ENCODE measurements at places on chromosomes 7 and 10. TPM values are rescaled to one million over a fixed set of nuclear protein-coding genes. Genes with fewer than 3 reads are reported as not detected.
A peak's percentile ranks its signal among the peaks of the same experiment; 100 is the strongest.

The GBX1 gene
- not detected for total RNA-seq

The PPP1R17 gene
- not detected for total RNA-seq

The ATRNL1 gene
- total RNA-seq, result 20.2 TPM

GRCh38 chr7:117349570-117349969 is 26.7 kb upstream of the WNT2 start:
- H3K36me3 ChIP-seq, result peaks cover 8% of the 10 kb centered on the region
- DNase-seq, result no peak
- H3K27me3 ChIP-seq, result peaks cover 16% of the 10 kb centered on the region
- peaks cover 4% of the 10 kb centered on the region for H3K4me1 ChIP-seq

GRCh38 chr7:135270577-135271254 is 37.1 kb downstream of the STRA8 start:
- peaks cover 14% of the 10 kb centered on the region for H3K27me3 ChIP-seq
- H3K36me3 ChIP-seq, result no peaks in the 10 kb centered on the region
- no peak overlapping the region for H3K27ac ChIP-seq
- H3K4me1 ChIP-seq, result peaks cover 2% of the 10 kb centered on the region
- no peak for DNase-seq
- H3K4me3 ChIP-seq, result no peak overlapping the region

GRCh38 chr10:114483575-114483974 is 79.3 kb upstream of the AFAP1L2 start:
- no peak overlapping the region for H3K27ac ChIP-seq
- H3K4me1 ChIP-seq, result peaks cover 6% of the 10 kb centered on the region
- H3K36me3 ChIP-seq, result peaks cover 24% of the 10 kb centered on the region
- no peak for DNase-seq

- no peaks in the 10 kb centered on the region for H3K4me1 ChIP-seq
- no peak overlapping the region for H3K4me3 ChIP-seq
- DNase-seq, result no peak
- H3K36me3 ChIP-seq, result no peaks in the 10 kb centered on the region
These were observed 316.6 kb downstream of the PAXIP1 start for GRCh38 chr7:154686305-154686704.

- H3K4me3 ChIP-seq, result no peak overlapping the region
- H3K27me3 ChIP-seq, result peaks cover 26% of the 10 kb centered on the region
- H3K36me3 ChIP-seq, result peaks cover 2% of the 10 kb centered on the region
- H3K27ac ChIP-seq, result no peak overlapping the region
- no peaks in the 10 kb centered on the region for H3K4me1 ChIP-seq
These were observed 674.2 kb upstream of the NRP1 start for GRCh38 chr10:34008656-34009055.

GRCh38 chr7:155529845-155530244 is 16.5 kb downstream of the CNPY1 start:
- H3K4me3 ChIP-seq, result no peak overlapping the region
- no peak for DNase-seq
- peaks cover 57% of the 10 kb centered on the region for H3K27me3 ChIP-seq
- H3K36me3 ChIP-seq, result no peaks in the 10 kb centered on the region
- H3K4me1 ChIP-seq, result peaks cover 5% of the 10 kb centered on the region

DNA sequence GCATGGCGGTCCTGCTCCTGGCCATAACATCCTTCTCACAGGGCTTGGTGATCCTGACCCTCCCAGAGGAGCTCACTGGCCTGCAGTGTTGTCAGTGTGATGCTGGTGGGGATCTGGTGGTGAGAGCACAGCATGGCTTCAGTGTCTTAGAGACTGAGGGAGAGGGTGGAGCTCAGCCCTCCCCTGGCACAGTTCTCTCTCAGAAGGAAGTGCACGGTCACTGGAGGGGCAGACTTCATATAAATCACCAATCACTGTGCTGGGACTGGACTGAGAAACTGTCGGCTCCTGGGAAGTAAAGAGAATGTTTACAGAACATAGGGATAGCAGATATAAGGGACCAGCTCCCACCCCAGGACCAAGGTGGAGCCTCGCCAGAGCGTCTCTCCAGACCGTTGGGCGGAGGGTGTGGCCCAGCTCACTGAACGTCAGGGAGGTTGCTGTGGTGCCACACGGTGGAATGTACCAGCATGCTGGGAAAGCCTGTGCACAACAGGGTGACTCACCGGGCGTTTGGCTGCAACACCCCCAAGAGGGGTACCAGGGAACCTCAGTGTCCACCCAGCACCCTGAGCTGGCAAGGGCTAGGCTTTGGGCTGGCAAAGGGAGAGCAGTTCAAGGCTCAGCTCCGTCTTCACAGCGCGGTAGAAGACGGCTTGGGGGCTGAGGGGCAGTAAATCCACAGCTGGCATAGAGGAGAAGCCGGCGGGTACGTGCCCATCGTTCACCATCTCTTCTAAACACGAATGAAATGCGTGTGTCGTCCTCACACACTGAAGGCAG is 8.8 kb upstream of the GET4 start:
- peak overlapping the region; percentile 48 for H3K27ac ChIP-seq
- H3K4me1 ChIP-seq, result peaks cover 11% of the 10 kb centered on the region
- DNase-seq, result no peak
- peaks cover 50% of the 10 kb centered on the region for H3K36me3 ChIP-seq

DNA sequence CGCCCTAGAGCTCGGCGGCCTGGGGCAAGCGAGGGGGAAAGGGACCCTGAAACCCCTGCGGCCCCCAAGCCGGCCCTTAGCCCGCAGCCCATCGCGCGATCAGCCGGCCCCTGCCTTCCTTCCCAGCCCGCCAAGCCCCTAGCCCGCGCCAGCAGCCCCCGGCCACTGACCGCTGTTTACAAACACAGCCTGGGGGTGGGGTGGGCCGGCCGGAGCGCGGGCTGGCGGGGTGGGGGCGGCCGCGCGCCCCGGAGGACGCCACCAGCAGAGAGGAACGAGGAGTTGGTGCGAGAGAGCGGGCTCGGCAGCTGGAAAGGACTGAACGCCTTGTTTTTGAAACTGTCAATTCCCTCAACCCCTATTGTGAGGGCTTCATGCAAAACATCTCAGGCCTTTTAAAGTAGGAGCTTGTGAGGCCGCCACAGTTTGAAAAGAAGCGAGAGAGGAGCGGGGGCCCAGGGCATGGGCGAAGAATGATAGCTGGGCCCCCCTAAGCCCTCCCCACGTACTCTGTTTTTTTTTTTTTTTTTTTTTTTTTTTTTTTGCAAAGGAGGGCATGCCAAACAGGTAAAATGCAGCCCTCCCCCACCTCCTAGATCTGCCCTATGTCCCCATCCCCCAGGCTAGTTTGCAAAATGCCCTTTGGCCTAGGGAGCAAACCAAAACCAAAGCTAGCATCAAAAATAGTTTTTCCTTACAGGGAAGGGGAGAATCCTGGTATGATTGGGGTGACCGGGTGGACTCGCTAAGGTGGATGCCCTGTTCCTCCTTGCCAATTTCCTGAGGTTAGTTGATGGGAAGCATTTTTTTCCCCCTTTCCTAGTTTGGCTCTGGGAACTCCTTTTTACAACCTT is 15.0 kb downstream of the SKIDA1 start:
- peak overlapping the region; percentile 88 for H3K27ac ChIP-seq
- no peaks in the 10 kb centered on the region for H3K36me3 ChIP-seq
- H3K4me3 ChIP-seq, result peak overlapping the region; percentile 71

DNA sequence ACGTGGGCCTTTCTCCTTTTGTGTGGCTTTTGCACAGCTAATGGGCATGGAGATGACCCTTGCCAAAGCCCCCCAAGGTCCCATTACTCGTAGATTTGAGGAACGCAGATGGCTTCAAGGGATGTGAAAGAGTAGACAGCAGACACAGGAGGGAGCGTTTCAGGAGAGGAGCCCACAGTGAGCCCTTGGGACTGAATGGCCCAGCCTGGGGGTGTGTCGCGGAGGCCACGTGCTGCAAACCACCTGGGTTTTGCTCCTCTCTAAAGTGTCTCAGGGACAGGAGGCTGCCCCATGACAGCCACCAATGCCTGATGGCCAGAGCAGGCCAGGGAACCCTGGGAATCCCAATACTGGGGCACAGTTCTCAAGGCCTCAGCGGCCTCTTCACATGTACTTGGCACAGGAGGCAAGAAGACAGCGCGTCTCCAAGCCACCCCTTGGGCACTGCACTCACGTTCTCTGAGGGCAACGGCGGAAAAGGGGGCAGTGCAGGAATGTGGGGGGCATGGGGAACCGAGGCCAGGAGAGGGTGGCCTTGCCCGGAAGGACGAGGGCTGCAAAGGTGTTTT is 185.2 kb downstream of the WDR37 start:
- peaks cover 27% of the 10 kb centered on the region for H3K4me1 ChIP-seq
- H3K27me3 ChIP-seq, result peaks cover 2% of the 10 kb centered on the region
- H3K36me3 ChIP-seq, result peaks cover 3% of the 10 kb centered on the region
- DNase-seq, result no peak
